ENCODE measurements at places on chromosomes 6 and 20.

GRCh38 chr20:38607351-38607750 is 5.7 kb downstream of the ARHGAP40 start:
- DNase-seq = no peak

DNA sequence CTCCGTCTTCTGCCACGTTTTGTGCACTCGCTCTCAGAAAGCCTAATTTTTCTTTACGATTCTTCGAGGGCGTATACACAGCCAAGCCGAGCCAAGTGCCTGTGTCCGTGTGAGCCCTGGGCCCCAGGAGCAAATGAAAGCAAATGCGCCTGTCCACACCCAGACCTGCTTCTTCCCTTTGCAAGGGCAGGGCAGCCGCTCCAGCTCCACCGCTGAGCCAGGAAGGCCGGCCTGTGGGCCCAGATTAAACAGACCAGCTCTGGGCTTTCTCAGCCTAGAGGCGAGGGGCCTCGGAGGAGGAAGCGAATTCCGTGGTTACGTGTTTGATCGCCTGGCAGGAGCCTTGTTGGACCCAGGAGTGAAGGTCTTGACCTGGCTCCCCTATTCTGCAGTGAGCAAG is 184.6 kb downstream of the SMOC2 start:
- DNase-seq = no peak

GRCh38 chr6:146901940-146902816 is 302.0 kb upstream of the STXBP5 start:
- no peak for DNase-seq

- no peak for DNase-seq
Observed at GRCh38 chr20:53337390-53338101, 256.1 kb downstream of the ZNF217 start.

DNA sequence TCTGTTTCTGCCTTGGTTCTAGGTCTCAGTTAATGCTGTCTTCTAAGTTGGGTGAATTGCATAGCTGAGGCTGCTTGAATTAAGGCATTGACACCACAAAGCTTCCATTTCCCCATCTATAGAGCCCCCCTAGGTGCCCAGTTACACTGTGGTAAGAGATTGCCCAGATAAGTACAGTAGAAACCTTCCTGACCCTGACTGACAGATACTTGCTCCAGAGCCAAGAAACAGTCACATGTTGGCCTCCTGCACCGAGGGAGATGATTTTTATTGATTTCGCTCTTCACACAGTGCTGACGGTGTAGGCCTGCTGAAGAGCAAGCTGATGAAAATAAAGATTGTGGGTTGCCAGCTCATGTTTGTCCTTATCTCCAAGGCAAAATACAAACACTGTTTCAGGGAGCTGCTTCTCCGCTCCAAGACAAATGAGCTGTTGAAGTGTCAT is 67.9 kb downstream of the TRMT11 start:
- no peak for DNase-seq

DNA sequence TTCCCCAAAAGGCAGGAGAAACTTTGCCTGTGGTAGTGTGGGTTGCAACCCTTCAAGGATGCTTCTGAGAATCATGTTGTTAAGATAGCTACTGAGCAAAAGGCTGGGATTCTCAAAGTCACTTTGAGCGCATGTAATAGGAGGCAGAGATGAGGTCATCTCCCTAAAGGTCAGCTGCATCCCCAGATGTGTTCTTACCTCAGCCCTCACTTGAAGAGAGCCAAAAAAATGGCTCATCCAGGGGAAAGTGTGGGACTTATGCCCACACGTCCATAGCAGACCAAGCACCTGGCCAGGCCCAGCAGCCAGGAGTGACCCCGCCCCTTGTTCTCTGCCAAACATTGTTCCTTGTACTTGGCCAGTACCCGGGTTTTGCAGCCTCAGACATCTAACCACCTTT is 187.0 kb upstream of the BMP2 start:
- no peak for DNase-seq

GRCh38 chr6:9521152-9521530 is 893.7 kb downstream of the TFAP2A start:
- DNase-seq = no peak

GRCh38 chr20:53904261-53904660 is 166.1 kb downstream of the BCAS1 start:
- DNase-seq = no peak

DNA sequence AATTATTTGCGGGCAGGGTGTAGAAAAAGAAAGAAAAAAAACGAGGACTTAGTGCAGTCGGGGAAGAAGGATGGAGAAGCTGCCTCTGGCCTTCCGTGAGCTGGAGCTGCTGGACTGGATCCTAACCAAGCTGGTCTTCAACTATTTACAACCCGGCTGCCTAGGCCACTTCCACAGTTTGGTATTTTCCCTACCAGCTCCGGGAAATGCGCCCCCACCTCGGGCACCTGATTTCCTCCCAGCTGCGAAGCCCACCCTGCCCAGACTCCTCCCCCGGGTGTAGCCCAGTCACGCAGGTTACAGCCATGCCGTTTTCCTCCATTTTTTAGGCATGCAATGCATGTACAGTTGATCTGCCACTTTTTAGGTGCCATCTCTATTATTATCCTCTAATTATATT is 21.2 kb downstream of the THEMIS start:
- no peak for DNase-seq

- DNase-seq = no peak
Observed at GRCh38 chr6:138572167-138572875, 73.0 kb upstream of the NHSL1 start.

DNA sequence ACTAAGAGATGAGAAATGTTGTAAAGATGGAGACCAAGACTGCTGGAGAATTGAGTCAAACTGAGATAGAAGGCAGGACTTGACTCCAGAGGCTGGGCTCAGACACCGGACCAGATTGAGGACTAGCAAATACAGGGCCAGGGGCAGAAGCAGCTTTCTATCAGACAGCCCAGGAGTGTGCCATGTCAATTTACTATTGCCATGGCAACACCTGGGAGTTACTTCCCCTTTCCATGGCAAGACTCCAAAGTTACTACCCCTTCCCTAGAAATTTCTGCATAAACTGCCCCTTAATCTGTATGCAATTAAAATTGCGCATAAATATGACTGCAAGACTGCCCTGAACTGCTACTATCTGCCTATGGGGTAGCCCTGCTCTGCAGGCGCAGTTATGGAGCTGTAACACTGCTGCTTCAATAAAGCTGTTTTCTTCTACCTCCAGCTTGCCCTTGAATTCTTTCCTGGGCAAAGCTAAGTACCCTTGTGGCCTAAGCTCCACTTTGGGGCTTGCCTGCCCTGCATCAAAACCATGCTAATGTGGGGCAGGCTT is 90.1 kb upstream of the EDN1 start:
- DNase-seq = no peak

DNA sequence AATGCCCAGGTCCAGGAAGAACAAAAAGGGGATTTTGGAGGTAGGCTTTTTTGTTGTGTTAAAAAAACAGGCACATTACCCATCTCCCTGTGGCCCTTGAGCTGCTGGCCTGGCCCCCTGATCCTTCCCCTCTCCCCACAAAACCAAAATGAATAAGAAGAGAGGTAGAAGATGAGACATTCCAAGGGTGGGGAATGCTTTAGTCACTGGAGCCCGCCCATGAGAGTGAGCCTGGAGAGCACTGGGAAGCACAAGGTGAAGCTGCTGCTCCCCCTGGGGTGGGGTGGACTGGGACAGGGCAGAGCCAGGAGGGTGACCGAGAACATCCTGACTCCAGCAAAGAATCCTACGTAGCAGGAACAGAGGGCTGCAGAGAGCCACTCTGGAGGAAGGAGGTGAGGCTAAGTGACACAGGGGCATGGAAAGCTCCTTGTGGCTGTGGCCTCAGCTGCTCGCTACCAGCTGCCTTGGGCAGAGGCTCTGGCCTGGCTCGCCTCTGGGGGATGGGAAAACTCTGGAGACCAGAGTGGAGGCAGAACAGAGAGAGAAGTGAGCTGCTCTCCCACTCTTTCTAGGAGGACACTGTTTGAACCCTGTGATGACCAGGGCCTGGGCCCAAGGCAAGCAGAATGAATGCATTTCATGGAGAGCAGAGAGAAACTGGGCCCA is 48.3 kb downstream of the AKAP7 start:
- DNase-seq = no peak

DNA sequence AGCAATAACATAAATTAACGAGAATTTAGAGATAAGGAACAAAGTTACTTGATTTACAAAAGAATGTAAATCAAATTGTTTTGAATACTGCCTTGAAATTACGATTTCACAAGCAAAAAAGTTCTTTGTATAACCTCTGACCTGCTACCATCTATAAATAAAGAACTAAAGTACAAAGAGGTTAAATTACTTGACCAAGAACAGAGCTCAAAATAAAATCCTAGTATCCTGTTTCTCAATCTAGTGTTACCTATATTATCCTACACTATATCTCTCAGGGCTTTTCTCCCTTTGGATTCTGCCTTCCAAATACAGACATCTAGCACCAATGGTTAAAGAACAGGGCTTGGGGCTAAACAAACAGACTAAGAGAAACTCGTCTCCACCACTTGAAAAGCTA is 43.8 kb downstream of the PLN start:
- DNase-seq = no peak

DNA sequence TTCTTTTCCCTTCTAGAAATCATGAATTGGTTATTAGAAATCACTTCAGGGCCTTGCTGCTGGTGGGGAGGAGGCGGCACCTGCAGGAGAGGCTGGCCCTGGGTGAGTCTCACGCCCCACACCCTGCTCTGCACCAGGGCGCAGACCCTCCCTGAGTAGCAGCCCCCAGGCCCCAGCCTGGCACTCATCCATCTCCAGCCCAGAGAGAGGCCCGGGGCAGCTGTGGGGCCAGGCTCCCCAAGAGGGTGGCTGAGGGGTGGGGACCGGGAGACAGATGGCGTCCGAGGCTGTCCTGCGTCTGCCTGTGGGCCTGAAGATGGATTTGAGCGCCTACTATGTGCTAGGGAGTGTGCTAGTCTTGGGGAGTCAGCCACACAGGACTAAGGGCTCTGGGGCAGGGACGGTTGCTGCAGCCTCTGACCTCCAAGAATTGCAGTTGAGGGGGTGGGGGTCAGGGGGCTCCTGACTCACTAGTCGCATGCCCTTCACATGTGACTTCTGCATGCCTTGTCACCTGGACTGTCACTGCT is 59.6 kb upstream of the GATA5 start:
- DNase-seq = no peak

- DNase-seq = no peak
Observed at GRCh38 chr6:14645841-14646240, 528.3 kb downstream of the CD83 start.

DNA sequence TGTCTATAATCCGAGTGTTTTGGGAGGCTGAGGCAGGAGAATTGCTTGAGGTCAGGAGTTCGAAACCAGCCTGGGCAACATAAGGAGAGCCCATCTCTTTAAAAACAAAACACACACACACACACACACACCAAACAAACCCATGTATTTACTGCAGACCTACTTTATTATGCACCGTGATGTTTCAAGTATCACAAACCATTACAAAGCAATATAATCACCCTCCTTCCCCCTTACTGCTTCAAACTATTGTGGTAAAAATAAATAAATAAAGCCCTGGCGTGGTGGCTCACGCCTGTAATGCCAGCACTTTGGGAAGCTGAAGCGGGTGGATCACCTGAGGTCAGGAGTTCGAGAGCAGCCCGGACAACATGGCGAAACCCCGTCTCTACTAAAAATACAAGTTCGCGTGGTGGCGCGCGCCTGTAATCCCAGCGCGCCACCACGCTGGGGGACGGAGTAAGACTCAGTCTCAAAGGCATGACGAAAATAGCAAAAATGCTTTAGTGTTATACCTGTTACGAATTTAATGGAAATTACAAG is 1.5 kb downstream of the TBCC start:
- no peak for DNase-seq

DNA sequence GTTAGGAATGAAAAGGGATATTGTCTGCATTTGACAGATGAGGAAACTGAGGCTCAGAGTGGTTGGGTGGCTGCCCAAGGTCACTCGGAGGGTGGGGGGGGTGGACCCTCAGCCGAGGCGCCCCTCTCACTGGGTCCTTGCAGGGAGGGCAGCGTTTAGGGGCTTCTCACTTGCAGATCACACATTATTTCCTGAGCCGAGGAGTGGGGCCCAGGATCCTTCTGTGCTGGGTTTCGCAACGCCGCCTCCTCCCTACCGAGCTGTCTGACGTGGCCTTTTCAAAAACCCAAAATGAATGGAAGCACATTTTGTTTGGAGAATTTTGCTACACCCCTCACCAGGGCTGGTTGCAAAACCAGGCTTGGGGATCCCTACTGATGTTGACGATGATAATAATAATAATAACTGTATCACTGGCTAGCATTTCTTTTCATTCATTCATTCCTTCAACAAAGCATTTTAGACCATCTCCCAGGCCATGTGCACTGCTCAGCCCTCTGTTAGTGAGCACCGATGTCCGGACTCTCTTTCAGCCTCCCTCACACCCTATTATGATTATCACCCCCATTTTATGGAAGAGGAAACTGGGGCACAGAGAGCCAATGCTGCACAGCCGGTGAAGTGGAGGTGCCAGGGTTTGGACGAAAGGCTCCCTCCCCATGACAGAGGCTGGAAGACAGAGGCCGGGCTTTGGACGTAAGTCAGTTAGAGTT is 5.2 kb downstream of the DLGAP4 start:
- DNase-seq = no peak

DNA sequence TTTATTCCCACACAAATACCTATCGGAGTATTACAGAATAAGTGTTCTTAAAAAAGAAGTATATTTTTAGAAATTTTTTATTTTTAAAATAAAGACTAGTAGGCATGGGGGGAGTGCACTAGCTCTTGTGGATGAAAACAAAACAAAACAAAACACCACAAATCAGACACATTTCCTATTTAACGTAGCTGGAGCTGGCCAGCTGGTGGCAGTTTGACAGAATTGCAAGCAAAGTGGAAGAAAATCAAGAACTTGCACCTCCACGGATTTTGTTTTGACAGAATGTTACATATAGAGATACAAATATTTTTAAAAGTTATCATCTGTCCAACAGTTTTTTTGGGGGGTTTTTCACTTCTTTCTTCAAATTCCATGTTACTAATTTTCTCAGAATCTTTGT is 63.6 kb upstream of the SNRPB2 start:
- no peak for DNase-seq

- DNase-seq = no peak
Observed at GRCh38 chr20:20489648-20490341, 121.9 kb downstream of the INSM1 start.

DNA sequence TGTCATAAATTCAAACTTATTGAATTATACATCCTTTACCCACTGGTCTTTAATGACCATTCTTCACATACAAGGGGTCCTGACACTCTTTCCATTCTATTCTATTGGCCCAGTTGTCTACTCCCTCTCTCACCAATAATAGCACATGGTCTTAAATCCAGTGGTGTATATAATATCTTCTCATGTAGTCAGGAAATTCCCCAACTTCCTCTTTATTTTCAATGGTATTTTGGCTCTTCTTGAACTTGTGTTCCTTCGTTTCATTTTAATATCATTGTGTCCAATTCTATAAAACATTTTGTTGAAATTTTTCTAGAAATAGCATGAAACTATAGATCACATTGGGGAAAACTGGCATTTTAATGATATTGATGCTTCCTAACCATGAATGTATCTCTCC is 36.8 kb downstream of the PSMB9 start:
- DNase-seq = no peak

GRCh38 chr6:144854654-144855053 is 569.5 kb downstream of the UTRN start:
- no peak for DNase-seq

Data from CD4-positive, alpha-beta T cell treated with Interleukin-4 for 4 hours (primary cell).